ENCODE measurements at places on chromosomes 2 and 18.

DNA sequence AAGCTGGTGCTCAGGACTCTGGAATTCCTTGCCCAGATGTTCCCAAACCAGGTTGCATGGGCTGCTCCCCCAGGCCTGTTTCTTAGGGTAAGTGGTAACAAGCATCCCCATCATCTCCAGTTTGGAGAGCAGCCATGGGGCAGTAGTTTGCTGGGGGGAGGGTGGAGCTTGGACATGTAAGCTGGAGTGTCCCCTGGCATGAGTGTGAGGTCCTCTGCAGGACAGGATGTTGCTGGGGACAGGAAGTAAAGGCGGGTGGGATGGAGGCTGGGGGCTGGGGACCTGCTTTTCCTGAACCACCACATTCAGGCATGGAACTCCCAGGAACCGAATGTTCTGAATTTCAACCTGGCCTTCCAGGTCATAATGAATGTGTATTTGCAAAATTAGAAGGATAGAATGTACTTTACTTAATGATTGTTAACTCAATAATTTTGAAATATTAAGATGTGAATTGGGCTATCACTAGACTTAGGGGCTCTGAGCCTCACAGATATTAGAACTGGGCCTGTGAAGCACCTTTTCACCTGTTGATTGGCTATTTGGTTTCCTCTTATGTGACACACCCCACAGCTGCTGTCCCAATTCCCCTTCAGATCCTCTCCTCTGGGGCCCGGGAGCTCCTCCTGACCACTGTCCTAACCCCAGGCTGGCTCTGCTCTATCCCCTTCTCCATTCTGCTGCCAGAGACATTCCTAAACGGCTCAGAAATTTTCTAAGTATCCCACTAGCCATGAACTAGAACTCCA is 66.4 kb upstream of the EPAS1 start:
- DNase-seq = no peak

GRCh38 chr18:67875944-67876343 is 359.4 kb upstream of the DSEL start:
- no peak for DNase-seq

DNA sequence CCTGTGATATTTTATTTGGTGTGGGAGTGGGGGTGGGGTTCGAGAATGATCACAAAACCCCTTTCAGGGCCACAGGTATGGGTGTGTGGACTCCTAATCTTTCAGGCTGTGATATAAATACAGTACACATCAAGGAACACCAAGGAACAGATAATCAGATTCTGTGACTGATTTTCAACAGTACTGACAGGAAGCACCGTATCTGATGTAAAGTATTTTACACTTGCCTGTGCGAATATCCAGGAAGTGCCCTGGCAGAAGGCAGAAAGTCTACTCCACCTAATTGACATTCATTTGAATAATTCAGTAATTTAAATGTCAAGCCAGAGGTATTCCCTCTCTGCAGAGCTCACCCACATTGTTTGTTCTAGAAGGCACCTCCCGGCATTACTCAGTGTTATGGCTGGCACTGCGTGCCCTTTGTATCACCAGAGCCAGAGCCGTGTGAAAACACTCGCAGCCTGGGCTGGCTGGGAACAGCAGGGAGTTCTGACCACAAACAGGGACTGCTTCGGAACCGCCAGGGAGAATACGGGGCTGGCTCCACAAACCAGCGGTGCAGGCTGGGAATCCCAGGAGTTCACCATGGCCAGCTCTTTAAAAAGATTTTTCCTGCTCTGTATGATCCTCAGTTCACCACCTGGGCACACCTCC is 91.8 kb downstream of the ACVR1 start:
- no peak for DNase-seq

DNA sequence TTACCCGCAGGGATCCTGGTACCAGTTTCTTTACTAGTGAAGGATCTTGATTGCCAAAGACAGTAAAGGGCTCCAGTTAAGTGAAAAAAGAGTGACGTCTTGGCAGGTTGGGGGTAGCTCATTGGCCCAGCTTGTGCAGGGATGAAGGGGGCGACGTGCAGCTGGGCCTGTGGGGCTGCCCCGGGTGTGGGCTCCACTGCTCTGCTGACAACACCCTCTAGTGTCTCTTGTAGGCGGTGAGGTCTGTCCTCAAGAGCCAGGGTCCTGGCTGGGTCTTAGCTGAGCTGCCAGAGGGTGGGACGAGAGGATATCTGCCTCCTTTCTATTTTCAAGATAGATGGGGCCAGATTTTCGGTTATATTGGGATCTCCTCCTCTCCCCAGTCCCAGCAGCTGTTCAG is 6.1 kb downstream of the ARHGEF4 start:
- no peak for DNase-seq

DNA sequence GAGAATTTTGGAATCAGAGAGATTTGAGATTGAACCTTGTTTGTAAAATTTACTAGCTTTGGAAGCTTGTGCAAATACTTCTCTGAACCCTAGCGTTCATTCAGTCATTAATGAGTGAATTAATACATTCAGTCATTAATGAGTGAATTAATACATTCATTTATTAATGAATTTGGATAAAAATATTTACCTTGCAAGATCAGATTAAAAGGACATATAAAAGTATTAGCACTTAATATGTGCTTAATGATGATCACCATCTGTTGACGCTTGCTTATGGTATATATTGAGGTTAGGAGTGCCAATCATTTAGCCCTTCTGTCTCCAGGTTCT is 26.9 kb downstream of the EML4 start:
- no peak for DNase-seq

GRCh38 chr18:711657-712400 is 601 bp downstream of the ENOSF1 start:
- DNase-seq = no peak

GRCh38 chr2:53778536-53779162 is 8.1 kb downstream of the ASB3 start:
- DNase-seq = no peak

GRCh38 chr2:149077861-149078260 is 39.4 kb downstream of the LYPD6B start:
- DNase-seq = no peak

GRCh38 chr2:40224318-40224717 is 227.6 kb downstream of the SLC8A1 start:
- no peak for DNase-seq

- DNase-seq = no peak
These were observed 3.3 kb downstream of the CDH7 start for GRCh38 chr18:65754121-65754520.

- peak; percentile 40 for DNase-seq
These were observed at the start of gene ATOH8 for GRCh38 chr2:85753525-85754312. Gene ATOH8, plus strand, starts transcription at chr2:85753991. Its CDS starts 199 bp downstream, at chr2:85754190.

DNA sequence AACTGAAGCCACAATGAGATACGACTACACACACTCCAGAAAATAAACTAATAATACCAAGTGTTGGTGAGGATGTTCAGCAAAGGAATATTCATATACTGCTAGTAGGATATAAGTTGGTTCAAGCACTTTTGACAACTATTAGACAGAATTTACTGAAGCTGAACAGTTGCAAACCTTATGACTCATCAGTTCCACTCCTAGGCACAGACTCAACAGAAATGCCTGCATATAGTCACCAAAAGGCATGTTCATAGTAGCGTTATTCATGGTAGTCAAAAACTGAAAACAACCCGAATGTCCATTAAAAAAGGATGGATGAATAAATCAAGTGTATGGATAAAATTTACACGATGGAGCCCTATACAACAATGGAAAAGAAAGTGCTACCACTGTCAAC is 232.0 kb downstream of the ANAPC1 start:
- no peak for DNase-seq

GRCh38 chr2:37230581-37230980 is 815 bp downstream of the CEBPZ start:
- DNase-seq = no peak

- no peak for DNase-seq
These were observed 9.0 kb upstream of the LCT start for GRCh38 chr2:135845997-135846396.

GRCh38 chr2:239695106-239695727 is 294.4 kb upstream of the HDAC4 start:
- no peak for DNase-seq

- no peak for DNase-seq
These were observed 184.9 kb upstream of the RAB6C start for GRCh38 chr2:129794540-129794939.

DNA sequence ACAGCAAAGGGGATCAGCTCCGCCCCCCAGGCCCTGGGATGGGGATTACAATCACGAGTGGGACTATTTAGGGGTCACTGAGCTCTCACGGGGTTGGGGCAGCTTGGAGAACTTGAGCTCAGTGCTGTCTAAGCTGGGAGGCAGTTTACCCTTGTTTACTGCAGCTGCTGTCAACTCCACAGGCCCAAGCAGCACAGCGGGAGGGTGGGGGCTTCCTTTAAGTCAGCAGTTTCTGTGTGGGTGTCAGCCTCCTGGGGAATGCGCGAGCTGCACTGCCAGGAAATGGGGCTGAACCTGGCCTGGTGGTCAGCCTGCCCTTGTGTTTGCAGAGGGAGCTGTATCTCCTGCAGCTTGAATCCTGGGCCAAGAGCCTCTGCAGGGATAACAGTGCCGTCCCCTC is 29.8 kb downstream of the TOGARAM2 start:
- no peak for DNase-seq

DNA sequence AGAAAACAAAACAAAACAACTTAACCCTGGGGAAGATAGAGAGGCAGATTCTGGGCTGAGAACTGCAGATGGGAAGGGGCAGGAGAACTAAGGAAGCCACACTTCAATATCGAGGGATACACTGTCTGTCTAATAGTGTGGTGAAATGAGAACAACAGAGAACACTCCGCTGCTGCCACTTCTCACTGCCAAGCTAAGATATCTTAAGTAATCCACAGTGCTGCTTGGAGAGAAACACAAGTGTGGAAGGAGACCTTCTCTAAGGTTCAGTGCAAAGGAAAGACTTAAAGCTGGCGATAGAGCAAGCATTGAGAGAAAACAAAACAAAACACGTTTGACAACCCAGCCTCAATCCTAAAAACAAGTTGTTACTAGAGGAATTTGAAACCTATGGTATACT is 37.4 kb downstream of the DLGAP1 start:
- no peak for DNase-seq

DNA sequence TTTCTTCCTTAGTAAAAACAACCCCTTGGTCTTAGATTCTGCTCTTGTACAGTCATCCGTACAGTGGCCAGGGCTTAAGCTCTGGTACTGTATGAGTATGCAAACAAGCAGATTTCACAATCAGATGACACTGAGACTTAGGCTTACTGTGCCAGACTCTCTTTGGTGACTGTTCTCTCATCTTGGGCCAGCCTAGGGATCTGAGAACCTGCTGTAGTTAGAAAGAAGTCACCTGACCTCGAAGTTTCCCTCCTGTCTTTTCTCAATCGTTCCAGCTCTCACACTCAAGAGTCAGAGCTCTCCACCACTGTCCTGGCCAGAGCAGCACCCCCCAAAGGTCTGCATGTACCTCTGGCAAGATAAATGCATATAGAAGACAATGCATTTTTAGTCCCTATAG is 63.2 kb downstream of the ZEB2 start:
- no peak for DNase-seq

GRCh38 chr2:210392469-210392881 is 77.5 kb upstream of the MYL1 start:
- DNase-seq = no peak

DNA sequence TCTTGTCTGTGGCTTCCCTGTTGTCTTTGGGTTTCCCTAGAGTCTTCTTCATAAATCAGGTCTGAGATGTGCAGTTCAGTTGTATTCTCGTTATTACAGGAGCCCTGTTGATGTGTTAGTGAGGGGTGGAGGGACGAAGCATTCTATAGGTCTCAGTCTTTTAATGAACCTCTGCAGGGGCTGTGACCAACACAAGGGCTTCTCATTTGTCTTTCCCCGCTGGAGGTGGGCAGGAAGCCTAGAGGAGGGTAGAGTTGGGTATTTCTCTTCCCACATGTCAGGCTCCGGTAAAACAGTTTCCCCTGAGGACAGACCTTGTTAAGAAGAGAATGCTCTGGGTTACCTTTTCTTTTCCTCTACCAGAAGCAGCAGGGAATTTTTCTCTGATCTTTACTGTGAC is 31.2 kb downstream of the PROC start:
- no peak for DNase-seq

GRCh38 chr2:240223631-240224030 is 83.2 kb upstream of the OTOS start:
- no peak for DNase-seq

DNA sequence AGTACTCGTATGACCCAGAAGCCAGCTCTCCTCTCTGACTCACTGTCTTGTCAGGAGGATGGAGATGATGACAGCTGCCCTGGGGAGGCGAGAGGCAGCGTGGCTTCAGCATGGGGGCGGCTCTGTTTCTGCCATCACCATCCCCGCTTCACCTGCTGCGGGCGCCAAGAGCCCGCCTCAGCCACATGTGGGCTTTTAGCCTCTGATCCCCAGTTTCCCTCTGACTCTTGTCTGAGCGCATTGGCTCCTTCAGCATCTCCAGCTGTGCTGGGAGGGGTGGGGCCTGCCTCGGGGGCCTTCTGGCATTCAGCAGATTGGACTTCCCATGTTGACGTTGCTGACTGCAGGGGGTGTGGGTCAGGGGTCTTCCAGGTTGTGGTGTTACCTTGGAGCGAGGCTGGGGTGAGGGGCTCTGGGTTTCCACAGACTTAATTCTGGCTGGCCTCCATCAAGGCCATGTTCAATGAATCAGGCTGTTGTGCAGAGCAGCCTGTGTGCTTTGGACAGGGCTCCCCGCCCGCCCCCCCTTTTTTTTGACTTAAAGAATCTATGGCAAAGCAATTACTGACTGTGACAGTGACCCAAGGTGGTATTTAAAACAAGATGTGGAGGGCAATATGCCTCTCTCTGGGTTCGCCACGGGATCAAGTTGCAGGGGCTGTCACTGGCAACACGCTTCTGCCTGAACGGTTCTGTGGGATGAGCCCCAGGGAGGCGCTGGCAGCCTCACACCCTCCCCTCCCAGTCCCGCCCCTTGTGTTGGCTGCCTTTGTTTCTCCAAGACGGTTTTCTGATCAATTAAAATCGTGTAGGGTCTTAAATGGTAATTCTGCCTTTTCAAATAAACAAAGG is 228.3 kb downstream of the LDLRAD4 start:
- DNase-seq = no peak

- no peak for DNase-seq
These were observed 3.2 kb downstream of the DNAJB2 start for GRCh38 chr2:219282375-219282774.

GRCh38 chr2:242029422-242030225 is 160.1 kb downstream of the RTP5 start:
- no peak for DNase-seq

GRCh38 chr2:64500549-64500948 is 23.6 kb upstream of the AFTPH start:
- no peak for DNase-seq

GRCh38 chr2:22893761-22894517 is 491.0 kb upstream of the KLHL29 start:
- no peak for DNase-seq

DNA sequence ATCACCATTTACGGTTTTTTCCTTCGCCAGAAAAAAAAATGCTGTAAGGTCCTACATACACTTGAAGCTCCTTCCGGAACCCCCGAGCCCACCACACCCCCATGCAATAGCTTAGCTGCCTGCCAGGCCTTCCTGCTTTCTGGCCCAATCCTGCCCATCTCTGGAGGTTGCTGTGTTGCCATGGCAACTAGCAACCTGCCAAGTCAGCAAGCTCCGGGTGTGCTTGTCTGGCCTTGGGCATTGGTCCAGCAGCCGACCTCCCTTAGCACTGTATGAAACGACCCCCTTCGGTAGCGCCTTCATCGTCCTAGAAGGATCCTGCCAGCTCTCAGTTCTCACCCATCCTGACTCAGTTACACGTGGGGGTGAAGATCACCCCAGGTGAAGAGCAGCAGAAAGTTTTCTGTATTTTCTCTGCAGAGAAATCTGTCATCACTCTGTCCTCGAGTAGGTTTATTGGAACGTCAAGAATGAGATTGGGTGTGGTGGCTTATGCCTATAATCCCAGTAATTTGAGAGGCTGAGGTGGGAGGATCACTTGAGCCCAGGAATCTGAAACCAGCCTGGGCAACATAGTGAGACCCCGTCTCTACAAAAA is 47.4 kb upstream of the MTCL1 start:
- no peak for DNase-seq
